ENCODE measurements at places on chromosomes 5 and 9.

- DNase-seq, result no peak
Observed at GRCh38 chr5:78293851-78294247, 649 bp downstream of the AP3B1 start.

DNA sequence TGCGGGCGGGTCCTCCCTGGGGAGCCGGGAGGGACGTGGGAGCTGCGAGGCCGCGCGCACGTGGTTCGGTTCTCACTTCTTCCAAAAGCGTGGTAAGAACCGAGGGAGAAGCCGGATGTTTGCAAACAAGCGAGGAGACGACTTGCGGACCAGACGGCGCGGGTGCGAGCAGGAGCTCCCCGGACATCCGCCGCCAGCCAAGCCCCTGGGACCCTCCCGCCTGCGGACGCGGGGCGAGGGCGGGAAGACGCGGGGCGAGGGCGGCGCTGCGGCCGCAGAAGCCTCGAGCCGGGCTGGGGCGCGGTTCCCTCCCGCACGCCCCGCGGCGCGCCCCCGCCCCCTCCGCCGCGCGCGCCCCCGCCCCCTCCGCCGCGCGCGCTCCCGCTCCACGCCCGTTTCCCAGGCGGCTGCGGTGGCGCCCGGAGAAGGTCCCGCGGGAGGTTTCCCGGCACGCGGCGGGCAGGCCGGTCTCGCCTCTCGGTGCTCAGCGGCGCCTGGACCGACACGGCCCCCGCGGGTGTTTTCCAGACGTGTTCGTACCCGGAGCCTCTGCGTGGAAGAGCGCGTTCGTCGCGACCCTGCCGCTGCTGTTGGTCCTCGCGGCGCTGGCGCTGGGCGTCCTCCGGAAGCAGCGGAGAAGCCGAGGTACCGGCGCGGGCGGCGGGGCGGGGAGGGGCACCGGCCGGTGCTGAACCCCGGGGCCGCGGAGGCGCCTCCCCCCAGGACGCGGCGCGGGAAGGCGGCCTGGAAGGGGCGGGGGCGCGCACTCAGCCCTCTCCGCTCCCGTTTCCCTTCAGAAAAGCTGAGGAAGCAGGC lies 12.8 kb downstream of the BTNL9 start:
- no peak for DNase-seq

GRCh38 chr9:116049456-116049855 lies 104.1 kb upstream of the PAPPA start:
- no peak for DNase-seq

GRCh38 chr9:27460226-27461023 lies 63.7 kb upstream of the IFNK start:
- no peak for DNase-seq

GRCh38 chr5:88045931-88046461 lies 222.6 kb downstream of the TMEM161B start:
- no peak for DNase-seq

GRCh38 chr5:133843911-133844310 lies 124.5 kb downstream of the C5orf15 start:
- DNase-seq, result no peak

DNA sequence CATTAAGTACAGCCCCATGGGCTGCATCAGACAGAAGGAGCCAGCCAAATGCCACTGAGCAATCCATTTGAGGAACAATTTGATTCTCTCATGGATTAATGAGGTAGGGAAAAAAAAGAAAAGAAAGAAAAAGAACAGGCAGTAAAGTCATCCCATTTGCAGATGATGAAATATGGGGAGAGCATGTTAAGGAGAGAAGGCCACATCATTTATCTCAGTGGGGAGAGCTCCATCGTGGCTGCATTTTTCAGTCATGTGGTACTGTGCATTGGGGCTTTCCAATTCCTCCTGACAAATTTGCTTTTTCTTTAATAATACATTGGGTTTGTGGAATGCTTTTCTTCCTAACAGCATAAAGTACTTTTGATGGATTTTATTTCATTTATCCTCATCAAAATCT lies 375.2 kb upstream of the TLE4 start:
- no peak for DNase-seq

GRCh38 chr9:18906656-18907395 lies 126.2 kb downstream of the SAXO1 start:
- DNase-seq, result no peak

DNA sequence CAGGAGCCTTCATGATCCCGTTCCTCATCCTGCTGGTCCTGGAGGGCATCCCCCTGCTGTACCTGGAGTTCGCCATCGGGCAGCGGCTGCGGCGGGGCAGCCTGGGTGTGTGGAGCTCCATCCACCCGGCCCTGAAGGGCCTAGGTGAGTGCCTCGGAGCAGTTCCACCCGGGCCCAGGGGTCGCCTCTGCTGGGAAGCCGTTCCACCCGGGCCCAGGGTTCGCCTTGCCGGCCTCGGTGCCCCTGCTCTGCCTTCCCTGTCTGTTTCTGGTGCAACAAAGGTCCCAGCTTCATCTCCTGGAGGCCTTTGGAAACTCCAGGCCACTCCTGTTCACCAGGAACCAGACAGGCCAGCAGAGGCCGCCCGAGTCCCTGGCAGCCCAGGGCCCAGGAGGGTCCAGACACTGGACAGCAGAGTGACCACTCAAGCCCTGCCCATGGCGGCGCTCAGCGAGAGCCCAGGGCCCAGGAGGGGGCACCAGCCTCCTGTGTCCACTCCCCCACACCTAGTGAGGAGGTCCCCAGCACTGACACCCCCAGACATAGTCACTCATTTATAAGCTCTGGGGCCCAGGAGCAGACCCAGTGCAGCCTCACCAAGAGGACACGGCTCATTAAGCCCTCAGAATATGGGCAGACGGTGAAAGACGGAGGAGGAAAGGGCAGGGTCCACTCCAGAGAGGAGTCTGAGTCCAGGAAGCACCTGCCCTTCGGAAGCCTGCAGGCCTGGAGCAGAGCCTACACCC lies 7.5 kb downstream of the SLC6A19 start:
- no peak for DNase-seq

- no peak for DNase-seq
Observed at GRCh38 chr5:51034222-51034901, 348.9 kb upstream of the ISL1 start.

DNA sequence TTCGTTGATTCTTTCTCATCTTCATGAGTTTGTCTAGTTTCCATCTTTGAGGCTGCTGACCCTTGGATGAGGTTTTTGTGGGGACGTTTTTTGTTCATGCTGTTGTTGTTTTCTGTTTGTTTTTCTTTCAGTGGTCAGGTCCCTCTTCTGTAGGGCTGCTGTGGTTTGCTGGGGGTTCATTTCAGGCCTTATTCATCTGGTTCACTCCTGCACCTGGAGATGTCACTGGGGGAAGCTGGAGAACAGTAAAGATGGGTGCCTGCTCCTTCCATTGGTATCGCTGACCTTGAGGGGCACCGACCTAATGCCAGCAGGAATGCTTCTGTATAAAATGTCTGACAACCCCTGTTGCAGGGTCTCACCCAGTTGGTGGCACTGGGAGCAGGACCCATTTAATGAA lies 8.5 kb downstream of the OR1N2 start:
- no peak for DNase-seq

DNA sequence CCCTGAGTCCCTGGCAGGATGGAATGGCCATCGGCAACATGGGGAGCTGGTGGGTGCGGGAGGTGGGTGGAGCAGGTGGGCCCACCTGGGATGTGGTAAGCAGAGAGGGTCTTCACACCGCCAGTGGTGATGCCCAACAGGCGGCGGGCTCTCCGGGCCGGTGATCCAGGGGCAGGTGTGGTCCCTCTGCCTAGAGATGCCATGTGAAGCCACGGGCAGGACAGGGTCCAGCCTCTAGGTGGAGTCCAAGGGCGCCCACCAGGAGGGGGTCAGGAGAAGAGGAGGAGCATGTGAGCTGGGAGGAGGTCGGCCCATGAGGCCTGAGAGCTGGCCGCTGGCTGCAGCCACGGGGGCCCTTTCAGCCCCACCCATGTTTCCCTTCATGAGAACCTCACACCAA lies 221.1 kb downstream of the FANCC start:
- DNase-seq, result no peak

DNA sequence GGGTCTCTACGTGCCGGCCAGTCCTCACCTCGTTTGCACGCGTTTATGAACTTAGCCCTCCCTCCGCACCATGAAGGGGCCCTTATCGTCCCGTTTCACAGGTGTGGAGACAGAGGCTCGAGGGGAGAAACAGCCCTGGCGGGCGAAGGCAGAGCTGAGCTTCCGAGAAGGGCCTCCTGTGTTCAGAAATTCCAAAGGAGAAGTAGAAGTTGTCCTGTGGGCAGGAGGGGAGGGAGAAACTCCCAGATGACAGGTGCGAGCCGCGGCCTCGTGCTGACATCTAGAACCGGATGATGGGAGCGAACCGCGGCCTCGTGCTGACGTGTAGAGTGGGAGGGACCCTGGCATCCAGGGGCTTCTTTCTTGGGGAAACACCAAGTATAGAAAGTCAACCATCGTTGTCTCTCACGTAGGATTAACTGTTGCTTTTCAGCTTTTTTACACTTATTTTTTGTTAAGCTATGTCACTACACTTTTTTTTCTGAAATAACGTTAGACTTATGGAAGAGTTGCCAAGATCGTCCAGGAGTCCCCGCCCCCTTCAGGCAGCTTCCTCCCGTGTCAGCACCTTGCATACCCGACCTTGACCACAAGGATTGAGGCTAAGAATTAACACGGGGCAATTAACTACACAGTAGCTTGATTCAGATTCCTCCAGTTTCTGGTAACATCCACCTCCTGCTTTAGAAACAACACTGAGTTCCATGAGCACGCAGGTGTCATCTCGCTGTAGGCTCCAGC lies 42.8 kb upstream of the NKD2 start:
- no peak for DNase-seq

DNA sequence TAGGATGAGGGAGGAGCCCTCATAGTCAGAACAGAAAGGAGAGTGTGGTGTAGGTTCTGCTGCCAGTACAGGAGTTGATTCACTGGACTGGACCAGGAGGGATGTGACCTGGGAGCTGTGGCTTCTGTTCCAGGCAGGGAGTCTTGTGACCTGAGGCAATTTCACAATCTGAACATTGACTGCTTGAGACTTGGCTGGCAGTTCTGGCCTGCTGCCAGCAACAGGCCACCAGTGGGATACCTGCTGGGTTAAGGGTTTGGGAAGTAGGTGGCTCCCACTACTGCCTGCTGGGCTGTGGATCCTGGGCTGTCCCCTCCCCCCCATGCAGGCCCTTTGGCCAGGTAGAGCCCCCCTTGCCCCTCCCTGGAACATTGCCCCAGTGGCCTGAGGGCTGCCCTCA lies 268.6 kb upstream of the ARRDC3 start:
- DNase-seq, result no peak

DNA sequence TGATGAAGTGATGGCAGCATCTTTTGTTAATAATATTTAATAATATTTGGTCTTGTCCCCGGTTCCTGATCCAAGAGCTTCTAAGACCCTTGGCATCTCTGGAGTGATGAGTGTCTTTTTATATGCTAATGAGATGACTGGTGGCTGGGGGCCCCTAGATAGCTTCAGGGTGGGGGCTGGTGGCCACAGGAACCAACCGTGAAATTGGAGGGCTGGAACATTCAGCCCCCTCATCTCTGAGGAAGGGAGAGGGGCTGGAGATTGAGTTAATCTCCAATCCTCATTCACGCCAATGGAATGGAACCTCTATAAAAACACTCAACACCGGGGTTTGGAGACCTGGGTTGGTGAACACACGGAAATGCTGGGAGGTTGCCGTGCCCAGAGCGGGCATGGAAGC lies 78.2 kb upstream of the RAPGEF1 start:
- no peak for DNase-seq

DNA sequence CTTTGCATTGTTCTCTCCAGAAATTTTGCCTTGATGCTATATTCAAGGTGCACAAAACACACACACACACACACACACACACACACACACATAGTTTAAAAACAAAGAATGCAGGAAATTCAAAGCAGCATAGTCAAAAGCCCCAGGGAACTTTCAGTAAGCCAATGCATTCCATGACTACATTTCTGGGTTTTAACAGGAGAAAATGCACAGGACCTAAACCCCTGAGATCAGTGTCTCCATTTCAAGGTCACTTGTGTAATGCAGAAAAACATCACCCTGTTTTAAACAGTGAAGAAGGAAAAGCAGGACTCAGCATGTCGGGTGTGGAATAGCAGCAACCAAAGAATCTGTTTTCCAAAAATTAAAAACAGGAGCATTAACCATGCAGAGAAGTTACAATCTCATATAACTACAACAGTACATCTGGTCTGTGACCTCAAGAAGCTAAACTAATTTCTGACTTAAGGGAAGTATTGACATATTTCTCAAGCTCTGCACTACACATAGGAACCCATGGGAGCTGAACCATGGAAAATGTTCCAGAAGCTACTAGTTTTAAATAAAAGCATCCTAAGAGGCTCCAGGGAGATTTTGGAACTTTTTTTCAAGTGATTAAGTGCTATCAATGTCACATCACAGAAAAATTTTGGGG lies 296.7 kb downstream of the HINT1 start:
- DNase-seq, result no peak

DNA sequence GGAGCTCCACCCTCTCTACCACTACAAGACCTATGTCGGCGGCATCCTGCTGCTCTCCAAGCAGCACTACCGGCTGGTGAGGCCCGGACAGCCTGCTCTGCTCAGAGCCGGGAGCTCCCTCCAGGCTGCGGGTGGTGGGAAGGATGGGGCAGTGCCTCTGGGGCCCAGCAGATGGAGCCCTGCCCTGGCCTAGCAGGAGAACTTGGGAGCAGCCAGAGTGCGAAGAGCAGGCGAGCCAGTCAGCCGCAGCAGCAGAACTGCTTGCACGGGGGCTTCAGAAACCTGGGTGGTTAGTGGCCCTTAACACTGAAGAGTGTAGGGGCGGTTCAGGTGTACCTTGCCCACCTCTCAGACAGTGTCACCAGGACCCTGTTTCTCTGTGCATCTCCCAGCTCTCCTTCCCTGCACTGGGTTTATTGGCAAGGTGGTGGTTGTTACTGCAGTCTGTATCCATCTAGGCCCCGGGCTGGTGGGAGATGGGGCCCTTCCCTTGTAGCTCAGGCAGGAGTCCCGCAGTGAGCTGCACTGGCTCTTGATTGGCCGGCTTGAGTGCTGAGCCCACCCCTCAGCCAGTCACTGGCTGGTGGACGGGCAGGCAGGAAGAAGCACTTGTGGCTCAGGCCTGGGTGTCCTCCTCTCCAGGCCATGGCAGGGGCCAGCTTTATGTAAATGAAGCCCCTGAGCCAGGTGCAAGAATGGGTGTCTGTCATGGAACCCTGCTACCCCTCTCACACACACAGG lies 7.7 kb downstream of the B4GALT7 start:
- DNase-seq, result peak; percentile 14

DNA sequence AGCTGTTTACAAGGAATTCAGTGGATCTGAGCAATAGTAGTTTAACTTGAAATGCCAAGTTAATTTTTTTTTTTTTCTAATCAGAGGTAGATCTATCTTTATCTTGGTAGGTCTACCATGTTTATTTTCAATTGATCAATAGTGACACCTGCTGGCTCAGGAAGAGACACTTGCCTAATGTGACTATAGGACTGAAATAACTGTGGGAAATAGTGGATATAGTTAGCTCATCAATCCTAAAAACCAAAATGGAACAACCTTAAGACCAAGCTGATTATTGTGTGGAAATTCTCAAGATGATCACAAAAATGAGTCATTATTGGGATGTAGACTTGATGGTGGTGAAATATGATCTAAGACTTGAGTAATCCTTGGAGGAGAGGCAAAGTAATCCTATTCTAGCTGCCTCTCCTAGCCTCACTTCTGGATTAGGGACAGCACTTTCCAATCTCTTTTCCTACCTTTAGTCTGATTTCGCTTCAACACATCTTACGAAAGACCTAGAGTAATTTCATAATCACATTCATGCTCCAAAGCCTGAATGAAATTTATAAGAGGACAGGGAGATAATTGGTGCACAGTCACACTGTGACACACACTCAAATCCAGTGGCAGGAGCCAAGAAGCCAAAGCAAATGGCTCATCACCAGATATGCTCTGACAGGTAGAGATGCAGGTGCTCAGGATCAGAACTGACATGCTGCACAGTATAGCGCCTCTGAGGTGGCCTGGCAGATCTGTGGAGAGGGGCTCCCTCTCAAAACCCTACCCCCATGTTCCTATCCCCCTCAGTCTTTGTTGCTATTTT lies 156.3 kb downstream of the HMHB1 start:
- DNase-seq, result no peak

Measured in stimulated activated CD8-positive, alpha-beta memory T cell treated with anti-CD3 and anti-CD28 coated beads, Interleukin-4, amount 100 ng/mL, for 4 hours (primary cell).